NCI-H2029 treated with DMSO at 0.1 percent for 48 hours (cell line): ENCODE measurements at places on chromosomes 1 and 21.

DNA sequence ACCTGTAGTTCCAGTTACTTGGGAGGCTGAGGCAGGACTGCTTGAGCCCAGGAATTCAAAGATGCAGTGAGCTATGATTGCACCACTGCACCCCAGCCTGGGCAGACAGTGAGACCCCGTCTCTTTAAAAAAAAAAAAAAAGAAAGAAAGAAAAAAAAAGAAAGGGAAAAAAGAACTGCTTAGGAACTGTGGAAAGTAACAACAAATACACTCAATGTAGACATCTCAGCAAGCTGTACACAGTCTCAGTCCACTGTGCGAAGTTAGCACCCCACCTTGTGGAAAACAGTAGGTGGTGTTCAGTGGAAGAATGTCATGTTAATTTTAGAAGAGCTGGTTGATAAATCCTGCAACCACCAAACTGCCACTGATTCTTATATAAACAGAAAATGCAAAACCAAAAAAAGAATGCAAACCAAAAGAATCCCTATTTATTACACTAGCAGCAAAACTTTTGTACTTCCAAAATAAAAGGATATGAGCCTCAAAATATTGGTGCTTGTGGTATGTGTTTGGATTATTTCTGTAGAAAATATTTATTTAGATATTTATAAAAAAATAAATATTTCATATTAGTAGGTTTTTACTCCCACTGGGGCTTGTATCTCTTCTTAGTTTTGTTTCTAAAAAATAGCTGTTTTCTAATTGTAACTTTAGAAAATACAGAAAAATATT lies 31.1 kb downstream of the ALG14 start:
- DNase-seq, result peak; percentile 14

- DNase-seq, result no peak
Measured at GRCh38 chr1:185645162-185645640, 89.0 kb upstream of the HMCN1 start.

GRCh38 chr1:109770331-109771095 lies 6.8 kb upstream of the EPS8L3 start:
- no peak for DNase-seq

DNA sequence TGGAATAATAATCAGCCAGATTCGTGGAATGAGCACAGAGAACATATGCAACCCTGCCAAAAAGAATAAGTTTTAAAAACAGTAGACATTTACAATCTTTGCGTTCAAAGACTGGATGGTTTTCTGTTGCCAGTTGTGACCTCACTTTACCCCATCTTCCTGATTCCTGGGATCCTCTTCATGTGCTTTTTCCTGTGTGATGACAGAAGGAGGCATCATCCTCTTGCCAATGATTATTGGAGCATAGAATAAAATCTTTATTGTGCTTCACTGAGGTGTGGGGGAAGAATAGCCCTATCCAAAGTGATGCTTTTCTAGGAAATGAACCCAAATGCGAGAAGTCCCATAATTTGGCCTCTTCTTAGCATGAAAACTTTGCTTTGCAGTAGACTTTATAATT lies 15.0 kb upstream of the BARHL2 start:
- DNase-seq, result no peak

DNA sequence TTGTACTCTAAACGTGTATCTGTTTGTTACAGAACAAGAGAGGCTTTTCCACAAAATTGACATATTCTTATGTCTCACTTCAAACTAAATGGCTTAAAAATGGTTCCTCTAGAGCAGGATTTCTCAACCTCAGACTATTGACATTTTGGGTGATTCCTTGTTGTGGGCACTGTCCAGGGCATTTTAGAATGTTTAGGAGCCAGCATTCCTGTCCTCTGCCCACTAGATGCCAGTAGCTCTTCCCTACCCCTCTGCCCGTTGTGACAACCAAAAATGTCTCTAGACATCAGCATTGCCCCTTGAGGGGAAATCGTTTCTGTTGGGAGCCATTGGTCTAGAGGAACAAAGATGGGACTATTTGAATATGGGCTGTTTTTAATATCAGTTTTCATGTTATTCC lies 17.3 kb downstream of the SMAP2 start:
- no peak for DNase-seq

- no peak for DNase-seq
Measured at GRCh38 chr21:33734291-33734690, 92.0 kb downstream of the ITSN1 start.

DNA sequence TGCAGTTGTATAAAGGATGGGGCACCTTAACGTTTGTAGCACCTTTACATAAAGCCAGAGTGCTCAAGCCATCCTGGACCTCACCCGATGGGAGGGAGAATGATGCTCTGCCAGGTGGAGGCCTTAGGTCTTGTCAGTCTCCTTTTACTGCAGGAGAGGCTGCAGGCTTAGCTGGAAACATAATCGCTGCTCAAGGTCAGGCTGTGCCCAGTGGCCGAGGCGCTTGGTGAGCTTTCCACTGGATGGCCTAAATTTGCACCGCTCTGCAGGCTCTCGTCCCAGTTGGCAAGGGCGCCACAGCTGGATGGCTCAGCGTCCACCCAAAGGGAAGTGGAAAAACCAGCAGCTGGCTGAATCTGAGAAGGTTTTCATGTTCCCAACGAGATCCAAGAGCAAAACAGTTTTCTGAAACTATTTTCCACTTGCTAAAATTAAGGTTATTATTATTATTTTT lies 438.9 kb downstream of the CAMTA1 start:
- DNase-seq, result no peak

DNA sequence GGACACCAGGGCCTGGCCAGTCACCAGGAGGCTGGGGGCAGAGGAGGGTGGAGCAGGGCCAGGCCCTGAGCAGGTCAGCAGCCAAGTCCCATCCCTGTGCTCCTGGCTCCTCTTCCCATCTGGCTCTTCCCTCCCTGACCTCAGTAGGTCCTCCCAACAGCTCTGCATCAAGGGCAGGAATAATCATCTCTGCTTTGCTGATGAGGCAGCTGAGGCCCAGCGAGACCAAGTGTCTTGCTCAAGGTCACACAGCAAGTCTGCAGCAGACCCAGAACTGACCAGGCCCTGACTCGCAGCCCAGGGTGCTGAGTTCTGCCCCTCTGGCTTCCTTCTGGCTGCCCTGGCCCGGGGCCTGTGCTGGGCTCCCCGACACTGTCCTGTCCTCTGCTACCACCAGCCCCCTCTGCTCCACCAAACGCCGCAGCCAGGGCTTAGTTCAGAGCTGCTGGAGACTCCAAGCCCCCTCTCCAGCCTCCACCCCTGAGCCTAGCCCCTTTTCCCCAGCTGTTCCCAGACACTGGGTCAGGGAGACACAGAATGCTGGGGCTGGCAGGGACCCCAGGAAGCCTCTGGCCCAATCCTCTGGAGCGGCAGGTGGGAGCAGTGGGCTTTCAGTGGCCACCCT lies 224.9 kb downstream of the PTPRU start:
- no peak for DNase-seq

- no peak for DNase-seq
Measured at GRCh38 chr21:42513151-42513984, at the start of gene SLC37A1. SLC37A1 (plus strand) TSS chr21:42513852; CDS start chr21:42518455, 4,603 bp downstream.

GRCh38 chr1:59076612-59077011 lies 220.3 kb upstream of the FGGY start:
- DNase-seq, result peak; percentile 42

DNA sequence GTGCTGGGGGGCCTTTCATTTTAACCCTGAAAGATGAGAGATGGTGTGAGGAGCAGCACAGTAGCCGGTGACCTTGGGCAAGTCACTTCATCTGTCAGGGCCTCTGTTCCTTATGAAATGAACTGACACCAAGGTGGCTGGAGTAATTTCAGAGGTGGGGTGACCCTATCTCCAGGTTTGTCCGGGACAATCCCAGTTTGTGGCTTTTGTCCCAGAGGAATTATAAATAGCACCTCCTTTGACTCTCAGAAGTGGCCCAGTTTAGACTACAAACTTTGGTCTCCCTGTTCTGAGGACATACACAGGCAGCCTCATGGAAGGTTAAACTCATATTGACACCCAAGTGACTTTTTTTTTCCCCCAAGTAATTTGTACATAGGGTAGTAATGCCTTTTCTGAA lies 14.6 kb downstream of the ACTN2 start:
- no peak for DNase-seq

DNA sequence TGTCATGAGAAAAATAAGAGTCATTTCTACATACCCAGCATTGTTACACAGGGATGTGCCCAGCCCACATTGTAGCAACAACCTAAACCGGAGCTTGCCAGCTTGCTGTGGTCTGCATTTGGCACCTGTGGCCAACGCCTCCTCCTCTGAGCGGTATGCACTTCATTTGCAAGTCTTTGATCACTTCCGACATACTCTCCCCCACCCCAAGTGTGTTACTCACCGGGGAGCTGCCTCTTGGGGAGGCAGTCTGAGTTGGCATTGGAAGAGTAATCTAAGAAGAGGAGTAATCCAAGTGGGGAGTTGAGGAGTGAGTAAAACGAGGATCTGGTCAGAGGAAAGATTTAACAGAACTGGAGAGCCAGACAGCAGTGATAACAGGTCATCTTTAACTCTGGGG lies 3.8 kb downstream of the BCL9 start:
- no peak for DNase-seq
